ENCODE measurements at places on chromosomes 16 and 17. TPM values are rescaled to one million over a fixed set of nuclear protein-coding genes. Genes with fewer than 3 reads are reported as not detected.

The DHRS13 gene
- total RNA-seq, result 20.6 TPM

The MYL4 gene
- total RNA-seq, result not detected

The LRRC46 gene
- total RNA-seq, result 0.33 TPM

The TUBB3 gene
- 1.8 TPM for total RNA-seq

The CNEP1R1 gene
- 17.4 TPM for total RNA-seq

The EFNB3 gene
- total RNA-seq, result 3.3 TPM

The KRT39 gene
- total RNA-seq, result not detected

The TEKT1 gene
- total RNA-seq, result not detected

The WDR81 gene
- total RNA-seq, result 36.6 TPM

DNA sequence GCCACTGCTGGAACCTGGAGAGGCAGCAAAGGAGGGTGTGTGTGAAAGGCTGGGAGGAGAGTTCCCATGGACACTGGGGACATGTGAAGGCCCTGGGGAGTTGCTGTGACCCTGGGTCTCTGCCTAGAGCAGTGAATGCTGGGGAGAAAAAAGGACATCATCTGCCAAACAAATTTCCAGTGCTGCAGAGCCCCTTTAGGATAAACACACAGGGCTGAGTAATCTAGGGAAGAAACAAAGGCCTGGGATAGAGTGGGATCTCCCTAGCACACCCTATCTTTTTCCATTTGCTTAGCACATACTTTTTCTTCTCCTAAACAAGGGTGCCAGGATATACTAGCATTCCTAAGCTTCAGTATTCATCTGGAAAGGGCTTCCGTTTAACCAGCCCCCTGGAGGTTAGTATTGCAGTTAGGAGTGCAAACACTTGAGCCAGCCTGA lies 3.3 kb upstream of the HIGD1B start:
- H3K4me3 ChIP-seq, result no peak overlapping the region
- no peaks in the 10 kb centered on the region for H3K27me3 ChIP-seq
- DNase-seq, result no peak
- H3K27ac ChIP-seq, result no peak overlapping the region
- no peaks in the 10 kb centered on the region for H3K4me1 ChIP-seq

DNA sequence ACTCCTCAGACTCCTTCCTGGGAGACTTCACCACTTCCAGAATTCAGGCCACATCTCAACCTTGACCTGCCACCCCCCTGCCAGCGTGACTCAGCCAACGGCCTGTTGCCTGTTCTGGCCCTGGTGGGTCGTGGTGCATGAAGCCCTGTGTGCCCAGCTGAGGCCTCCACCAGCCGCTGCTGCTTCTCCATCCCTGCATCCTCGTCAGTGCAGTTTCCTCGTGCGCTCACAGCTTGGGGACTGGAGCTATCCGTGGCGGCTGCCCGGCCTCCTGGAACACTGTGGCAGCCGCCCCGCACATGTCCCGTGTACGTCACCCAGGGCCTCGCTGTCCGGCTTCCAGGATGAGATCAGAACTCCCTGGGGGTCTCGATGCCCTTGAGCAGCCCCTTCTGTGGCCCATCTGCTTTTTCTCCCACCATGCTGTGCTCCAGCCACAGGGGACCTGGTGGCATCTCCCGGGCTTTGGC lies 8.0 kb upstream of the TEDC2 start:
- no peak overlapping the region for H3K27ac ChIP-seq
- no peaks in the 10 kb centered on the region for H3K4me1 ChIP-seq
- no peak overlapping the region for H3K4me3 ChIP-seq
- DNase-seq, result no peak
- no peaks in the 10 kb centered on the region for H3K36me3 ChIP-seq
- no peaks in the 10 kb centered on the region for H3K27me3 ChIP-seq

DNA sequence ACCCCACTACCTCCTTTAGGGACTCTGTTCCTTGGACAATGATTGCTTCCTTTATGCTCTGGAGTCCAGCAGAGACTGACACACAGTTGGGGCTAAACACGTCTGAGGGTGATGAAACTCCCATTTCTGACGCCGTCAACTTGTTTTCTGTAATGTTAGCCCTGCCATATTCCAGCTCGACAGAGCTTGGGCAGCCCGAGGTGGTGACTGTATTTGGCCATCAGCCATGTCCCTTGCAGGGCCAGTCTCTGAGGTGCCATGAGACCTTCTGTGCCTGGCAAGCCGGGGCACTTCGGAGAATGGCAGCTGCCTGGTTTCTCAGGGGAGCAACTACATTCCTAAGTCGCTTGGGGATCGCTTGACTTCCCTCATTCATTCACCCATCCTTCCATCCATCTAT lies 278.9 kb upstream of the TNRC6C start:
- H3K36me3 ChIP-seq, result no peaks in the 10 kb centered on the region
- H3K27ac ChIP-seq, result no peak overlapping the region
- no peak overlapping the region for H3K4me3 ChIP-seq
- DNase-seq, result no peak
- H3K4me1 ChIP-seq, result no peaks in the 10 kb centered on the region
- peaks cover 22% of the 10 kb centered on the region for H3K27me3 ChIP-seq

GRCh38 chr17:78324391-78325075 lies 35.3 kb downstream of the SOCS3 start:
- peak overlapping the region; percentile 7 for H3K4me3 ChIP-seq
- H3K27me3 ChIP-seq, result no peaks in the 10 kb centered on the region
- H3K27ac ChIP-seq, result peak overlapping the region; percentile 98
- no peak for DNase-seq
- H3K4me1 ChIP-seq, result peaks cover 9% of the 10 kb centered on the region

DNA sequence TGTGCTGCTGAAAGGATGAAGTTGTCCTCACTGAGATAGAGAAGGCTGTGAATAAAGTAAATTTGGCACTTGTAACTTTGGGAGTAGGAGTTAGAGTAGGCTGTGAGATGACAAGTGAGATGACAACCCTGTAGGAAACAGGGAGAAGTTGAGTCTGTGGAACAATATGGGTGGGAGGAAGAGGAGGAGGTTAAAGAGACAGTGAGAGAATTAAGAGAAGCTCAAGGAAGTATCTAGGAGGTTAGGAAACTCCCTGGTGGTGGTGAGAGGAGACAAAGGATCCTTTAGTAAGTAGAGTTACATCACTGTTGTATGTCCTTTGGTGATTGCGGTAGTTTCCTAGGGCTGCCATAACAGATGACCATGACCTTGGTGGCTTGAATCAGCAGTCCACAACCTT lies 10.7 kb upstream of the HSD17B2 start:
- H3K27ac ChIP-seq, result no peak overlapping the region
- peaks cover 3% of the 10 kb centered on the region for H3K27me3 ChIP-seq
- H3K4me1 ChIP-seq, result no peaks in the 10 kb centered on the region
- H3K36me3 ChIP-seq, result no peaks in the 10 kb centered on the region

DNA sequence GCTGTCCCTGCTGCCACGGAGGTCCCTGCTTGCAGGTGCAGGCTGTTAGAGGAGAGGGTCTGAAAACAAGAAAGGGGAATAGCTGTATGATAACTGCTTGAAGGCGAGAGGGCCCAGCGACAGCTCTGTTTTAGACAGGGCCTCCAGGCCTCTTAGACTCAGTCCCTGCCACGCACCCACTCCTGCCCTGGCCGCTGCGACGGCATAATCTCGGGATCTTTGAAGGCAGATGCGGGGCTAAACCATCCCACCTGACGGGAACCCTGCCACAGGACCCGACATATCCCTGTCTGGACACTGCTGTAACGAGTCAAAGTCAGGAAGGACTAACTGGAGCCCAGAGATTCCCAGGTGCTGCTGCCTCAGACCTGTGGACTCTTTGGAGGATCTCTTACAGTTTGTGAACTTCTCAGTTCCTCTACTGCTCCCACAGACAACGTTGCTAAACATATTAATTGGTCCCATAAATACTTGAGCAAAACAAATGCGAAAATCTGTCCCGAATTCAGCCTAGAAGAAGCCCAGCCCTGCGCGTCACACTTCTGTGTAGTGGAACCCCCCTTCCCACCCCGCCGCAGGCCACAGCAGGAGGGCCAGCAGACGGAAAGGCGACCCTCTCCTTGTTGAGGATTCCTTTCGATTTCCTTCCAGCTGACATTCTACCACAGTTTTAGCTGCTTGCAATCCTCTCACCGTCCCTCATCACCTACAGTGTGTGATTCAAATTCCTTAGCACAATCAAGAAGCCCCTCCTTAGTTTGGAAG lies 998 bp upstream of the TMEM11 start:
- no peaks in the 10 kb centered on the region for H3K27me3 ChIP-seq
- DNase-seq, result no peak
- H3K27ac ChIP-seq, result peak overlapping the region; percentile 94
- no peaks in the 10 kb centered on the region for H3K36me3 ChIP-seq
- peak overlapping the region; percentile 99 for H3K4me3 ChIP-seq

- no peak overlapping the region for H3K27ac ChIP-seq
- H3K4me1 ChIP-seq, result no peaks in the 10 kb centered on the region
- H3K36me3 ChIP-seq, result no peaks in the 10 kb centered on the region
- H3K27me3 ChIP-seq, result no peaks in the 10 kb centered on the region
- no peak overlapping the region for H3K4me3 ChIP-seq
- no peak for DNase-seq
Measured at GRCh38 chr16:53404959-53405358, 29.3 kb upstream of the RBL2 start.

DNA sequence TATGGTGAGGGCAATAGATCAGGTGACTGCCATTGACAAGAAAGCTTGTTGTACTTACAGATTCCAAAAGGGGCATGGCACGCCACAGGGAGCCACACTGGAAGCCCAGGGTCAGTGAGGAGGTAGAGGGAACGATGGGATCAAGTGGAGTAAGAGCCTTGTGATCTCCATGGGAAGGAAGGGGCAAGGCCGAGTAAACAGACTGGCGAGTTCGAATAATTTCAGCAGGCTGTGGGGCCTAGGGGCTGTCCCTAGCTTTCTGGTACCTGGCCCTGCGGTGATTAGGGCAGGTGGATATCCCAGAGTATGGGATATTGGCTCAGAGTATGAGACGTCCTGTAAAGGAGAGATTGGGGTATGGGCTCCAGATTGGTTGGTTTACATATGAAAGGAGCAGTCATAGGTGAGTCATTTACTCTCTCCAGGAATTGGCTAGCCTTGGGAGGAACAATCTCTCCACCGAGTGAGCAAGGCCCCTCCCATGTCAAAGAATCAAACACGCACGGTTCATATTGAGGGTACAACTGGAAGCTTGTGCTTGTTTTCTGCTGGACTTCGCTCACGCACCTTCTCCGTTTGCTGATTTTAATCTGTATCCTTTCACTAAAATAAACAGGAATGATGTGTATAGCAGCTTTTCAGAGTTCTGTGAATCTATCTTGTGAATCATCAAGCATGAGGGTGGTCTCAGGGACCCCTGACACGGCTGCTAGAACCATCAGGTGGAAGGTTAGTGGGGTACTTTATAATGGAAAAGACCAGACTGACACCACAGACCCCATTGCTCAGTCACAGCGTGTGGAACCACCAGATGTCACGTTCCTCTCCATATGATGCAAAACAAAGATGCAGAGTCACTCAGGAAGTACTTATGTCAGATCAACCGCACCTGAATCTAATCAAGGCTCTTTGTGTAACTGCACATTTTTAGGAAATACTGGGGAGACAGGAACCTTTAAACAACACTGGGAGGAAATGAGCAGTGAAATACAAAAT lies 27.9 kb downstream of the GABARAPL2 start:
- H3K4me3 ChIP-seq, result no peak overlapping the region
- no peaks in the 10 kb centered on the region for H3K27me3 ChIP-seq
- no peak for DNase-seq
- no peaks in the 10 kb centered on the region for H3K4me1 ChIP-seq
- H3K27ac ChIP-seq, result no peak overlapping the region

GRCh38 chr17:4008441-4009185 lies 44.4 kb upstream of the ATP2A3 start:
- H3K36me3 ChIP-seq, result peaks cover 10% of the 10 kb centered on the region
- no peak for DNase-seq
- no peak overlapping the region for H3K4me3 ChIP-seq
- no peak overlapping the region for H3K27ac ChIP-seq
- no peaks in the 10 kb centered on the region for H3K4me1 ChIP-seq

- peaks cover 5% of the 10 kb centered on the region for H3K4me1 ChIP-seq
- no peak overlapping the region for H3K4me3 ChIP-seq
- H3K36me3 ChIP-seq, result peaks cover 4% of the 10 kb centered on the region
- DNase-seq, result no peak
- no peaks in the 10 kb centered on the region for H3K27me3 ChIP-seq
Measured at GRCh38 chr17:2040219-2040827, 1.5 kb upstream of the OVCA2 start.

- no peaks in the 10 kb centered on the region for H3K27me3 ChIP-seq
- H3K4me3 ChIP-seq, result no peak overlapping the region
- H3K27ac ChIP-seq, result no peak overlapping the region
- H3K36me3 ChIP-seq, result no peaks in the 10 kb centered on the region
- no peaks in the 10 kb centered on the region for H3K4me1 ChIP-seq
- no peak for DNase-seq
Measured at GRCh38 chr16:20023190-20023589, 50.5 kb downstream of the GPR139 start.

GRCh38 chr17:82494236-82495055 lies 25.1 kb upstream of the FOXK2 start:
- peaks cover 4% of the 10 kb centered on the region for H3K4me1 ChIP-seq
- peak; percentile 81 for DNase-seq
- H3K4me3 ChIP-seq, result peak overlapping the region; percentile 15
- no peaks in the 10 kb centered on the region for H3K27me3 ChIP-seq
- no peaks in the 10 kb centered on the region for H3K36me3 ChIP-seq

- DNase-seq, result no peak
- no peaks in the 10 kb centered on the region for H3K27me3 ChIP-seq
- H3K36me3 ChIP-seq, result no peaks in the 10 kb centered on the region
- no peaks in the 10 kb centered on the region for H3K4me1 ChIP-seq
Measured at GRCh38 chr16:49608098-49608497, 234.5 kb downstream of the C16orf78 start.

DNA sequence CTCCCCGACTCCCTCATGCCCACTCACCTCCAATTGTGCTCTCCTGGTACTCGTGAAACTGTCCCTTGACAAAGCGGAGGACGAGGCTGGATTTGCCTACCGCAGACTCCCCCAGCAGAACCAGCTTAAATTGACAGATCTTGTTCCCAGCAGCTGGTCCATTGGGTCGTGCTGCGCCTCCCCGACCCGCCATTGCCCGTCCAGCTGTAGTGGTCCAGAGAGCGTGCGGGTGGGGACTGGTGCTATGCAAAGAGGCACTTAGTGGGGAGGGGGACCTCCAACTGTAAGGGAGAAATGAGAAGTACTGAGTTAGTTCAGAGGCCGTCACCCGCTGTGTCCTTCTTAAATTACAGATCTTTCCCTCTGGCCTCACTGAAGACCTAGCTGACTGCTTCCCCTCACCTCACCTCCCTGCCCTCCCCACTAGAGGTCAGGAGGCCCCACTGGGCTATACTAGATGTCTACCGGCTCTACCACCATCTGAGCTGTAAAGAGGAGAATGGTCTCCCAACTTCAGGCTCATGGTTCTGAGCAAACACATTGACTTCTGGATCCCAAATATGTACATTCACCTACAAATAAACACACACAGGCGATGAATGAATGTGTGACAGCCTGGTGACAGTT lies 7.8 kb downstream of the HSPB9 start:
- peaks cover 10% of the 10 kb centered on the region for H3K4me1 ChIP-seq
- DNase-seq, result no peak
- H3K36me3 ChIP-seq, result peaks cover 8% of the 10 kb centered on the region
- no peak overlapping the region for H3K4me3 ChIP-seq
